CD4-positive, CD25-positive, alpha-beta regulatory T cell (primary cell): ENCODE measurements at places on chromosomes 7 and 10. TPM values are rescaled to one million over a fixed set of nuclear protein-coding genes. Genes with fewer than 3 reads are reported as not detected.

GIMAP6 gene
- 134 TPM for polyA plus RNA-seq

MMP21 gene
- not detected for polyA plus RNA-seq

OR13A1 gene
- polyA plus RNA-seq = 0.09 TPM

GPR26 gene
- not detected for polyA plus RNA-seq

NRF1 gene
- 26.3 TPM for polyA plus RNA-seq

LIPN gene
- polyA plus RNA-seq = 0.39 TPM

WIPF3 gene
- polyA plus RNA-seq = not detected

PRKG1 gene
- not detected for polyA plus RNA-seq

TET1 gene
- 0.95 TPM for polyA plus RNA-seq

CH25H gene
- polyA plus RNA-seq = 0.70 TPM

HOXA6 gene
- not detected for polyA plus RNA-seq

TUBAL3 gene
- not detected for polyA plus RNA-seq

SFRP4 gene
- polyA plus RNA-seq = not detected

ZNF467 gene
- 2.3 TPM for polyA plus RNA-seq

CFAP70 gene
- not detected for polyA plus RNA-seq

PSPH gene
- 4.1 TPM for polyA plus RNA-seq
